A549 treated with CpdA at 1 μM for 4 hours (cell line): ENCODE measurements at places on chromosomes 6 and 20. TPM values are rescaled to one million over a fixed set of nuclear protein-coding genes. Genes with fewer than 3 reads are reported as not detected.

The ZC3H12D gene
- total RNA-seq = 0.10 to 0.21 TPM (median 0.14 TPM) in 5 replicates

The SALL4 gene
- total RNA-seq = 1.3 to 2.3 TPM (median 1.8 TPM) in 5 replicates

The FERMT1 gene
- 16.3 to 20.6 TPM (median 17.5 TPM) in 5 replicates for total RNA-seq

The STX11 gene
- 1.8 to 2.2 TPM (median 2.0 TPM) in 5 replicates for total RNA-seq

The NOX3 gene
- not detected in 5 replicates for total RNA-seq

The BMP2 gene
- 0.55 to 1.0 TPM (median 0.68 TPM) in 5 replicates for total RNA-seq

The TTPAL gene
- 11.5 to 15.2 TPM (median 13.3 TPM) in 5 replicates for total RNA-seq

The SLC2A10 gene
- not detected in 5 replicates for total RNA-seq

The BMP6 gene
- total RNA-seq = 12.4 to 19.8 TPM (median 17.9 TPM) in 5 replicates

The CEP250 gene
- 20.2 to 29.3 TPM (median 27.1 TPM) in 5 replicates for total RNA-seq
